ENCODE measurements at places on chromosomes 11 and 22.

DNA sequence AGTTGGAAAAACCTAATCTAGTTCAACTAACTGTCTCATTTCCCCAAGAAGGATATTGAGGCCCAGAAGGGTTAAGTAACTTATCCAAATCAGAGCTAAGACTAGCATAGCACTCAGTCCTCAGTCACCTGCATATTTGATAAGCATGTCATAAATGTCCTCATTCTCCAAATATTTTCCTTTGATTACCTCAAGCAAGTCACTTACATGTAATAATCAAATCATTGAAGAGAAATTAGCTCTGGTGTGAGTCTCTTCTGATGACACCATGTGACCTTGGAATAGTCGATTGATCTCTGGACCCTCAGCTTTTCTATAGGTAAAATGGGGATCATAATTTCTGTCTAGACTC lies 48.8 kb upstream of the PICALM start:
- no peak for DNase-seq

DNA sequence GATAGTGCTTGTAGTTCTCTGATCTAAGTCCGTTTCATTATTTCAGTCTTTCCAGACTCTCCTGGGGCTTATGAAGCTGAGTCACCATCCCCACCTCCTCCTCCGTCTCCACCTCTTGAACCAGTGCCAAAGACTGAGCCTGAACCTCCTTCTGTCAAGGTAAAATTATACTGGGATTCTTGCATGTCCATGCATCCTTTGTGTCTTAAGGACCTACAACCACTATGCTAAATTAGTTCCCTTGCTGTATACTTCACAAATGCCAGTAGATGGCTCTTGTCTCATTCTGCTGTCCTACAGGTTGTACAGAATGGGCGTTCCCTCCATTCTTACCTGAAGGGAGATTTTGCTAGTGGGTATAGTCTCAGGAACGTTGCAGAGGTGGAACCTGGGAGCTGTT lies 42.2 kb downstream of the POLD3 start:
- DNase-seq, result no peak

- no peak for DNase-seq
Measured at GRCh38 chr11:19868281-19868821, 155.7 kb downstream of the NAV2 start.

DNA sequence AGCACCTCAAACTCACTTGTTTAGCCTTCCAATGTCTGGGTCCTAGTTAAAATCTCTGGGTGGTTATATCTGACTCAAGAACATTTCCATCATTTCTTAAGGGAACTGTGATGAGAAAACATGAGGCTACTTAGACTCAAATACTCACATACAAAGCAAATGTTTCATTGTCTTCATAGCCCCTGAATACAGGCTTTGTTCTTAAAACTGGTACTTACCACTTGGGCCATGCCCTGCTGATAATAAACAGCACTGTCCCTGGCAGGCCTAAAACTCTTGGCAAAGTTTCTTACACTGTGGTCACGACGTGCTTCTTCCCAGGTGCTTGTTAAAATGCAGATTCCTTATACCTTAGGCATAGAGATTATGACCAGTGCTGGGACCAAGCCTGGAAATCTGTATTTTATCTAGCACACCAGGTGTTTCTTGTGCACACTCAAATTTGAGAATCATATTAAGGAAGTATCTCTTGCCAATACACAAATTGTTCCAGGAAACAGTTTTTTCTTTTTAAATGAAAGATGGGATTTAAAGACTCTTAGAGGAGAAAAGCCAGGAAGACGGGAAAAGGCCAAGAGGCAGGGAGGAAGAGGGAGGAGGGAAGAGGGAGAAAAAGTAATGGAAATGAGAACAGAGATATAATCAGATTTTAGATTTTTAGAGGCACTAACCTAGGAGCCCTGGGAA lies 287.9 kb upstream of the MPPED2 start:
- no peak for DNase-seq

Data from stimulated activated CD4-positive, alpha-beta T cell treated with anti-CD3 and anti-CD28 coated beads, Interleukin-4, amount 100 ng/mL, for 48 hours (primary cell).